C1 segment of cervical spinal cord (tissue), 14 donors: ENCODE measurements at places on chromosomes 3 and 15.

DNA sequence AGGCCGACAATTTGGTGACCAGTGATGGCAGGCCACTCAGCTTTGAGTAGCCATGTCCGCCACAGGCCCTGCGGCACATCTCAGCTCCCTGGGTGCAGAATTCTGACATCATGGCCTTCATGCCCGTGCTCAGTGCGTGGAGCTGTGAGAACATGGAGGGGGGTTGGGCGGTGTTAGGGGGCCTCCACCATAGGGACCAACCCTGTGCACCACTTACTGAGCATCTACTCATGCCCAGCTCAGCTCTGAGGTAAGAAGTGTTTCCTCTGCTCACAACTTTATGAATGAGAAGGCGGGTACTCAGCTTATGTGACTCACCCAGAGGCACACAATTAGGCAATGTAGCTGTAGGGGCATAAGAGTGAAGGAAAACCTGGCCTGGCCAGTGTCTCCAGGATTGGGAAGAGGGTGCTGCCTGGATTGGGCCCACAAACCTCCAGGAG, 10.5 kb downstream of the ACOX2 start:
- no peak for DNase-seq

GRCh38 chr15:23762026-23762425, 74.9 kb upstream of the NDN start:
- DNase-seq, result no peak

GRCh38 chr3:11085093-11085840, 69.0 kb upstream of the HRH1 start:
- no peak for DNase-seq

DNA sequence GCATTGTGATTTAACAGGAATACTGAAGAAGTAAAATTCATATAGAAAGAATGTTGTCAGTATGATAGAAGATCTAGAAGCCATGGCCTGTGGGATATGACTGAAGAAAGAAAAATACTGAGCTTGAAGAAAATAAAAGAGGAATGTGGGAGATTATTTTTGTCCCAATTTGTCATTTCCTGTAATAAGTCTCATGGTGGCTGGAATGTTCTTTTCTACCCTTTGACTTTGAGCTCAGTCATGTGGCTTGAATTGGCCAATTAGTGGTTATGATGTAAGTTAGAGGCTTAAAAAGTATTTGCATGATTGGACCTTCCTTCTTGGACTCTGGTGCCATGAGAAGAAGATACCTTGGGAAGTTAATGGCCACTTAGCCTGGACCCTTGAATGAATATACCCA, 14.1 kb downstream of the APH1B start:
- no peak for DNase-seq

DNA sequence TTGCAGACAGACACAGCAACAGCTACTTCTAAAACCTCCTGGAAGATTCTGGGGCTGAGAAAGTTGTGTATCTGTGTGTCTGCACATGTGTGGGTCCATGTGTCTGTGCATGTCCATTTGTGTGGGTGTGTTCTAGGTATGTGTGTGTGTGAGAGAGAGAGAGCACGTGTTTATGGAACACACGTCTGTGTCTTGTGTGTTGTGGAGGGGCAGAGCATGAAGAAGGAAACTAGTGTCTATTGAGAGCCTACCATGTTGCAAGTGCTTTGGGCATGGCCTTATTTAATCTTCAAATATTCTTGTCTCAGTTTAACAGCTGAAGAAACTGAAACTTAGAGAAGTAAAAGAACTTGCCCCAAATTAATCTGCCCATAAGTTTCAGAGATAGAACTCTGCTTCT, 327.5 kb downstream of the UACA start:
- DNase-seq, result no peak

DNA sequence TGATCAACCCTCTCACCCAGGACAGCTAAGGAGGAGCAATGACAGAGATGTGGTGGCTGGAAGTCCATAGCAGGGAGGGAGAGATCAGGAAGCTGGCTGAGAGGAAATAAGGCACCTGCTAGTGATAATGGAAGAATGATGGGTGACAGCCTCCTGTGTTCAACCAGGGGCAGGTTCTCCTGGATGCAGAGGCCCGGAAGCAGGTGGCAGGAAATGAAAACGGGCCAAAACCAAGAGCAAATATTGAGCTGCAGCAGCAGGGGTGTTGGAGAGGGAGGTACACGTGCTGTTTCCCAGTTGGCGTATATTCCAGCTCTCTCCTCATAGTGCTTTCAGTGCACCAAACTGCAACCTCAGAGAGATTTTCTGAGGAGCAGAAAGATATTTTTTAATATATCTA, 213.4 kb upstream of the TBL1XR1 start:
- peak; percentile 26 for DNase-seq

- DNase-seq, result no peak
These were observed 151.9 kb downstream of the CADPS start for GRCh38 chr3:62723166-62723913.

DNA sequence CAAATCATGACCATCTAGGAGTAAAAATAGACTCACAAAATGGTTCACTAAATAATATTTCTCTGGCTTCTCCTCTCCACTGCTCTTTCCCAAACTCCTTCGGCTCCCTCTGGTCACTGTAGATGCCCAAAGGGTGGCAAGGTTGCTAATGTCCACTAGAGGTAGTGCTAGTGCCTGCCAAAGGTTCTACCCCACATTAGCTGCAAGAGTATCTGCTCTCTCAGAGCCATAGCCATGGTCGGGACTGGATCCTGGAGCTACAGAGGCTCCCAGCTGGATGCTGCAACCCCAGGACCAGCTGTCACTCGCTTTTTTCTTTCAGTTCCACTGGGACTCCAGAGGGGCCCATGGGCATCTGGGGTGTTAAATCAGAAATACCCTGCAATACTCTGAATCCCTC, 8.5 kb downstream of the HTR3D start:
- DNase-seq, result no peak

DNA sequence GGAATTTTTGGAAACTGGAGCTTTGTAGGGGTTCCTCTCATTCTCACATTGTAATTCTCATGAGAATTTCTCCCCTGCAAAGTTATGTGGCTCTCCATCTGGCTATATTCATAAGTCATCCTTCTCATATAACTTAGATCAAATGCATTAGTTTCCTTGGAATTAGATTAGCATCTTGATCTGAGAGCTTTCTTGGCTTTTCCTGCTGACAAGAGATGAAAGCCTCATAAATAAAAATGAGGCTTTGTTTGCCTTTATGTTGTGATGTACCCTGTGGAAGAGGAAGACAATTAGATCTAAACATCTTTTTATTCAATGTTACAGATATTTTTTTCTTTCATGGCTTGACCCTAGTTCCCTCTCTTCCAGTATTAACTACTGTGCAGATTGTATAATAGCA, 165.4 kb upstream of the ZPLD1 start:
- DNase-seq, result no peak

DNA sequence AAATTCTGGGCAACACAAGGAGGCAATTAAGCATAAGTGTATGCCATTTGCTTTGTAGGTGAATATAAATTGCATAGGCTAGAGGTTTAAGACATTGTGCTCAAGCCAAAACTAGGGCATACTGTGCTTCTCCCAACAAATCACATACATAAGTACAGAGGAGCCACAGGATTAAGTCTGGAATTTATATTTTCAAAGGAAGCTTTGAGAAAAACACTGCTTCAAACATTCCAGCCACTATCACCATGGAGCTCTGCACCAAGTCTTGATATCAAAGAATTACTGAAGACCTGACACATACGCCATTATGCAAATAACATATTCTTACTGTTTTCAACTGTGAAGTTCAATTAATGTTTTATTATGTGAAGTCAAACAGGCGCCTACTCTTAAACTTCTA, 119.4 kb upstream of the NPHP3 start:
- DNase-seq, result no peak

- DNase-seq, result no peak
These were observed 42.2 kb upstream of the B3GNT5 start for GRCh38 chr3:183210862-183211341.

GRCh38 chr3:97969541-97969940, 2.7 kb downstream of the RIOX2 start:
- DNase-seq, result no peak

GRCh38 chr3:5123937-5124336, 1.8 kb downstream of the ARL8B start:
- DNase-seq, result no peak
